ENCODE measurements at places on chromosomes 2 and 18.

- no peak for DNase-seq
Observed at GRCh38 chr2:27709960-27710575, 46.4 kb downstream of the SLC4A1AP start.

DNA sequence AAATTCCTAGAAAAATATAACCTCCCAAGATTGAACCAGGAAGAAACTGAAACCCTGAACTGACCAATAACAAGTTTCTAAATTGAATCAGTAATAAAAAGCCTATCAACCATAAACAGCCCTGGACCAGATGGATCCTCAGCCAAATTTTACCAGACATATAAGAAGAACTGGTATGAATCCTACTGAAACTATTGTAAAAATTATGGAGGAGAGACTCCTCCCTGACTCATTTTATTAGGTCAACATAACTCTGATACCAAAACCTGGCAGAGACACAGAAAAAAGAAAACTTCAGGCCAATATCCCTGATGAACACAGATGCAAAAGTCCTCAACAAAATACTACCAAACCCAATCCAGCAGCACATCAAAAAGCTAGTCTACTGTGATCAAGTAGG is 11.3 kb downstream of the NT5C1B start:
- no peak for DNase-seq

DNA sequence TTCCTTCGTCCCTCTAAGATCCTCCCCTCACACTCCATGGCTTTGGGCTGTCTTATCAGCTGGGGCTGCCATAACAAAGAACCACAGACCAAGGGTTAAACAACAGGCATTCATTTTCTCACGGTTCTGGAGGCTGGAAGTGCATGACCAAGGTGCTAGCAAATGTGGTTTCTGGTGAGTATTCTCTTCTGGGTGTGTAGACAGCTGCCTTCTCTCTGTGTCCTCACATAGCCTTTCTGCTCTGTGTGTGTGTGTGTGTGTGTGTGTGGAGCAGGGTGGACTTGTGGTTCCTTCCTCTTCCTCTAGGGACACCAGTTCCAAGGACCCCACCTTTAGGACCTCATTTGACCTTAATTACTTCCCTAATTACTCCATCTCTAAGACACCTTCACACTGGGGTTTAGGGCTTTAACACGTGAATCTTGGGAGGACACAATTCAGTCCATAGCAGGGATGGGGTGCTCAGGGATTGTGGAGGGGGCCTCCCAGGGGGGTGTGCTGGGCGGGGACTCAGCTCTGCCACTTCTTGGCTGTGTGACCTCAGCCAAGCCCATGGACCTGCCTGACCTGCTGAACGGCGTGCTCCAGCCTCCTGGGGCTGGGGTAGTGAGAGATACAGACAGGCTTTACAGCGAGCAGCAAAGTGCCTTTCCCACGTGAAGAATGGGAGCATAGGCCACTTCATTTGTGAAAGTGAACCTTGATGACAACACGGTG is 38.0 kb downstream of the ACKR3 start:
- DNase-seq: no peak

DNA sequence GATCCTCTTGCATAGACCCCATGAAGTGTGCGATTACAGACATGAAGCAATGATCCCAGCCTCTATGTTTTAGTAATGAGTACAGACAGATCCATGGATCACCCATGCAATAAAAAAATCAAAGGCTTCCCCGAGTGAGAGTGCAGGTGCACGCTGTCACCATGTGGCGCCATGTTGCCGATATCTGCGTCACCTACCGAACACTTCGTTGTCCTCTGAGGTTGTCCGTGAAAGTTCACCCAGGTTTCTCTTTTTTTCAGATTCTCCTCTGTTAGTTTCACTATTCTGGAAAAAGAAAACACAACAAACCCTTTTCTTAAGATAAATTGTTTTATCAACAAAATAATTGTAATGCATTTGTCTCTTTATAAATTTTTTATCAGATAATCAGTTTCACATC is 66.5 kb downstream of the MBP start:
- DNase-seq: no peak

GRCh38 chr2:172639256-172639655 is 83.4 kb downstream of the PDK1 start:
- no peak for DNase-seq

DNA sequence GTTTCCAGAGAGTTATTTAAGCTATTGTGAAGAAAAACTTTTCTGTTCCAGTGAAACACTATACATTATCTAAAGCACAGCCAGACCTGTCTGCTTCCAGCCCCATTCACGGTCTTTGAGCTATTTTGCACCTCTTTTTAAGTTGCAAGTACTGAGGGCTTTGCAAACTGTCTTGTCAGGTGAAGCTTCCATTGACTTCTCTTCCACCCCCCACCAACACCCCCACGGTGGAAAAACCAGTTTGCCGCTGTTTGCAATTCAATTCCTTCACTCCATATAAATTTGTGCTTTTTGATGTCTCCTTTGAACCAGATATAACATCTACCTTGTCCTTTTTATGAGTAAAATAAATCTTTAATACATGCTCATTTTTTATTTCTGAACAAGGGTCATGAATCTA is 15.7 kb downstream of the B3GNT7 start:
- DNase-seq: no peak

GRCh38 chr2:219443016-219443696 is 8.5 kb downstream of the SPEG start:
- DNase-seq: no peak

- no peak for DNase-seq
Observed at GRCh38 chr2:181404472-181404871, 52.7 kb upstream of the ITGA4 start.

- no peak for DNase-seq
Observed at GRCh38 chr2:178128836-178129630, 16.8 kb downstream of the RBM45 start.

- DNase-seq: peak; percentile 54
Observed at GRCh38 chr18:45974088-45974536, 7.0 kb upstream of the EPG5 start.

GRCh38 chr2:36403675-36404230 is 48.2 kb downstream of the CRIM1 start:
- DNase-seq: no peak

- DNase-seq: no peak
Observed at GRCh38 chr18:51290860-51291259, 93.4 kb upstream of the MEX3C start.

GRCh38 chr18:50076277-50076676 is 118.7 kb downstream of the MYO5B start:
- DNase-seq: no peak

GRCh38 chr2:167420211-167420610 is 531.9 kb downstream of the XIRP2 start:
- no peak for DNase-seq

GRCh38 chr2:48134704-48135103 is 228.4 kb upstream of the FBXO11 start:
- no peak for DNase-seq

Data from effector CD4-positive, alpha-beta T cell (primary cell).